ELF-1 (cell line): ENCODE measurements at places on chromosomes 4 and X.

DNA sequence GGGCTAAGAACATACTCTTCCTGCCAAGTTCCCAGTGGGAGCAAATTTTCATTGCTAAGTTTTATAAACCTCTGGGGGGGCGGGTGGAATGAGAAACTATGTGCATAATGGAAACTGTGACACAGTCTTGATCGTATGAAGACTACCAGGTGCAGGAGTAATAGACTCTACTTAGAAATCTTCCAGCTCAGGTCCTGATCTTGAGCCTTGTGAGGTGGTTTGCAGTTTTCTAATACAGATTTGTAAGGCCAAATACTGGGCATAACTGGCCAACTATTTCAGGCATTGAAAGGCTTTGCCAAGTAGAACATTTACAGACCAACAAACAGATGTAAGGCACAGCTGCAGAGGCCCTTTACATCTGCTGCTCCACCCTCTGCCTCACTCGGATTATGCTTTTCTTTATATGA is 89.7 kb upstream of the CBR4 start:
- no peak for DNase-seq

DNA sequence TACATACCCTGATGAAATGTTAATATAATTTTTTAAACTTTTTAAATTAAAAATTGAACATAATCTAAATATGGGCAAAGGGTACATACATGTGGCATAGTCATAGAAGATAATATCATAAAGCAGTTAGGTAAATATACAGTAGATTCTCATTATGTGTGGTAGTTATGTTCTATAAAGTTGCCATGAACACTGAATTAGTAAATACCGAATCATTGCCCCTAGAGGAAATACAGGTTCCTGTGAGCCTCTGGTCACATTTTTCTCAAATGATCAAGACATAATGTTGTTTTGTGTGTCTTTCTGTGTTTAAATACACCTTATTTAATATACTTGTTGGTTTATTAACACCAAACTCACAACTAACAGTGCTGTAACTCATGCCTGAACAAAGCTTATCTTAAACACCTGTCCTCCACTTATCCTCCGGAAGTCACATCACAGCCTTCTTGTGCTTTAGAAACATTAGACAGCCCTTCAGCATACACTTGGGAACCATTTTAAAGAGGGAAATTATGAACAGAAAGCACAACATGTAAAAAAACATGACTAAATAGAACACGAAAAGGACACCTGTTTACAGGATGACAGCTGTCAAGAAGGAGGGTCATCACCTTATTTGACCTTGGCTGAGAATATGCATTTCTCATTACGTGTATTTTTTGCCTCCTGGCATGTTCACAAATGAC is 169.4 kb upstream of the NAP1L5 start:
- no peak for DNase-seq

GRCh38 chrX:53605004-53605403 is 81.5 kb downstream of the HUWE1 start:
- DNase-seq, result no peak

DNA sequence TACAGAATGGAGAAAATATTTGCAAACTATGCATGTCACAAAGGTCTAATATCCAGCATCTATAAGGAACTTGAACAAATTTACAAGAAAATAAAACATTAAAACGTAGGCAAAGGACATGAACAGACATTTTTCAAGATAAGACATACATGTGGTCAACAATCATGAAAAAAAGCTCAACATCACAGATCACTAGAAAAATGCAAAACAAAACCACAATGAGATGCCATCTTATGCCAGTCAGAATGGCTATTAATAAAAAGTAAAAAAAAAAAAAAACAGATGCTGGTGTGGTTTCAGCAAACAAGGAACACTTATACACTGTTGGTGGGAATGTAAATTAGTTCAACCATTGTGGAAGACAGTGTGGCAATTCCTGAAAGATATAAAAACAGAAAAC is 75.8 kb upstream of the IL13RA2 start:
- DNase-seq, result no peak

DNA sequence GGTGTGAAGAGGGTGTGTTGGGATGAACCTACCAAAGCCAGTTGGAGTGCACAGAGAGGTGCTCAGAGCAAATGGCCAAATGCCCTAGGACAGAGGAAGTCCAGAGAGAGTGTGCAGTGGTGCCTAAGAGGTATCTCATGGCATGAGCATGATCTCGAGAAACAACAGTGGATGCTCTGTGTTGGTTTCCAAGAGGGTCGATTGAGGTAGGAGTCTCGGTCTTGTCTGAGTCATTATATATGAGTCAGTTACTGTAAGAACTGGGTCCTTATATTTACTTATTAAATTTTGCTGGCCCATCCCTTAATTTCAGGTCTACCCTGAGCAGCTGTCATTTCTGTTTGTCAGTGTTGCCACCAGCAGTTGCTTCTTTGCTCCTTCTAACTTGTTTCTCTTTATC is 86.6 kb upstream of the TMEM150C start:
- no peak for DNase-seq

GRCh38 chrX:119790977-119791436 is 423 bp downstream of the RPL39 start:
- no peak for DNase-seq
